ENCODE measurements at places on chromosomes 13 and 19.
A peak's percentile ranks its signal among the peaks of the same experiment; 100 is the strongest.

DNA sequence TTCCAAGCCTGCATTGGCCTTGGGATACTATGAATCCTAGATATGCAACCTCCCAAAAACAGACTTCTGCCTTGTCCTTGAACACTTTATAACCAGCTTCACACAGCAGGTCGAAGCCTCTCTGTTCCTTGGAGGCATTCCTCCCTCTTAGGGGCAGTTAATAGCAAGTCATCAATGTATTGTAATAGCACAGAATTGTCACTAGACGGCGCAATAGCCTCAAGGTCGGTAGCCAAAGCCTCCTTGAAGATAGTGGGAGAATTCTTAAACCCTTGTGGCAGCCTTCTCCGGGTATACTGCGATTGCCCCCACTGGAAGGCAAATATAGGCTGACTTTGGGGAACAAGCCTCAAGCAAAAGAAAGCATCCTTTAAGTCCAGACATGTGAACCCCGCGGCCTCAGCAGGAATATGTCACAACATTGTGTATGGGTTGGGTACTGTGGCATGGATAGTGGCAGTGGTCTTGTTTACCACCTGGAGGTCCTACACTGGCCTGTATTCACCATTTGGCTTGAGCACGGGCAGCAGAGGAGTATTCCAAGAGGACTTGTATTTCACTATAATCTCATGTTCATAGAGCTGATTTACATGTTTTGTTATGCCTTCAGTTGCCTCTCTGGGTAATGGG lies 61.1 kb downstream of the ZNF431 start:
- no peak for DNase-seq

- no peak for DNase-seq
These were observed 12.5 kb downstream of the CRTC1 start for GRCh38 chr19:18696023-18696422.

DNA sequence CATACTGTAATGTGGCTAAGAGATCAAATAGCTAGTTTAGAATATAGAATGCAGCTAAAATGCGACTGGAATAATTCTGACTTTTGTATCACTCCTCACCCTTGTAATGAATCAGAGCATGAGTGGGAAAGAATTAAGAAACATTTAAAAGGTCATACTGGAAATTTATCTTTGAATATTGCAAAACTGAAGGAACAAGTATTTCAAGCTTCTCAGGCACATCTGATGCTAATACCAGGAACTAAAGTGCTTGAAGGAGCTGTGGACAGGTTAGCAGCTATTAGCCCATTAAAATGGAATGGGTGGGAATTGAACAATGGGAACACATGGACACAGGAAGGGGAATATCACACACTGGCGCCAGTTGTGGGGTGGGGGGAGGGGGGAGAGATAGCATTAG lies 144.2 kb upstream of the ZNF91 start:
- DNase-seq, result no peak

DNA sequence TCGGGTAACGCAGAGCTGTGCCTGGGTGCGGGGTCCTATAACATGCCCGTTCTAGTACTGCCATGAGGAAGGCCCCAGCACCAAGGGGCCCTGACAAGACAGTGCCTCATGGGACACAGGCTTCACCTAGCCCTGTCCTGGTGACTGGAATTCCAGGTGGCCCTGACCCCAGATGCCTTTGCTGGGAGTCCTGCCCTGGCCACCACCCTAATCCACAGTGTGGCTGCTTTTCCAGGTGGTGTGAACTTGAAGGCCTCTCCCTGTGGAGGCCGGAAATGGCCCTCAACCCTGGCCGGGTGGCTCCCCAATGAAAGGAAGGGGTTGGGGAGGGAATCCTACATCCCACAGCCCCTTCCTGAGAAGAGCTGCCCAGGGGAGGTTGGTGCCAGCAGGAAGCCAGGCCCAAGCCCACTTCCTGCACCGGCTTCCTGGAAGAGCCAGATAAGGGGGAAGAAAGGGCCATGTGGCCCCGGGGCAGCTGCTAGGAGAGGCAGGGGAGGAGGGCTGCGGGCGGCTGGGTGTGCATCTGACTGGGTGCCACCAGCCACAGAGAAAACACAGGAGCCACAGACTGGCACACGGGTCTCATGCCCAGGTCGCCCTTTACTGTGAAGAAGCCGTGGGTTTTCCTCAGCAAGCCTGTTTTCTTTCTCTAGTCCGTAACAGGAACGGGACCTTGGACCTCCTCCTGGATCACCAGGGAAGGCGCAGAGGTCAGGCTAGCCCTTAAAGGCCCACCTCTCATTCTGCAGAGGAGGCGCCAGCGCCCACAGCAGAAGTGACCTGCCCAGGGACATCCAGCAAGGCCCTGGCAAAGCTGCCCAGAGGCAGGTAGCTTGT lies 4.7 kb downstream of the LSM4 start:
- DNase-seq, result no peak

- no peak for DNase-seq
These were observed 25.1 kb downstream of the TMPRSS9 start for GRCh38 chr19:2385053-2385721.

DNA sequence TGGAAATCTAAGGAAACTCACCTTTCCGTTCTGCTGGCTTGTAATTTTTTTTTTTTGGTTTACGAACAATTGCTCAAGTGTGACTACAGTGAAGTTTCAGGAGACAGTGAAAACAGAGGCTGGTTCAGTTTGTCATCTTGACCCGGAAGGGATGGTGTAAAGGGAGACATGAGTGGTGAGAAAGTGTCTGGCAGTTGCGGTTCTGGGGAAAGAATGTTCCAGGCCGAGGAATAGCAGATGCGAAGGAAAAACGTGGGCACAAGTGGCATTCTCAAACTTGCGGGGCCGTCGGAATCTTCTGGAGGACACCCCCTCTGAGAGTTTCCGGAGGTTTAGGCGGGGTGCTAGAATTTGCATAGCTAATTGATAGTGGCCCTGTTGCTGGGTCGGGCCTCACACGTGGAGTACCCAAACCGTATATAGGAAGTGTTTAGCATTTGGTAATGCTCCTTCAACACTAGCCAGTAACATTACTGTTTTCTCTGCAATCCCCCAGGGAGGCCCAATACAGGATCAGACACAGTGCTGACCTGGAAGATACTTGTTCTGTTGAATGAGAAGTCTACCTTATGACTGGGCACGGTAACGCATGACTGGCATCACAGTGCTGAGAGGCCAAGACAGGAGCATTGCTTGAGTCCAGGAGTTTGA lies 2.8 kb upstream of the TNFSF9 start:
- no peak for DNase-seq

- DNase-seq, result no peak
These were observed 21.4 kb downstream of the UBXN6 start for GRCh38 chr19:4436231-4436630.

- DNase-seq, result no peak
These were observed 614.6 kb upstream of the SPRY2 start for GRCh38 chr13:80955501-80955900.

- DNase-seq, result no peak
These were observed 523 bp downstream of the ELAVL1 start for GRCh38 chr19:8004723-8005513.

- DNase-seq, result no peak
These were observed 1004.8 kb downstream of the SLITRK5 start for GRCh38 chr13:88676016-88676415.

GRCh38 chr13:111080642-111081041 lies 34.5 kb upstream of the ARHGEF7 start:
- no peak for DNase-seq

DNA sequence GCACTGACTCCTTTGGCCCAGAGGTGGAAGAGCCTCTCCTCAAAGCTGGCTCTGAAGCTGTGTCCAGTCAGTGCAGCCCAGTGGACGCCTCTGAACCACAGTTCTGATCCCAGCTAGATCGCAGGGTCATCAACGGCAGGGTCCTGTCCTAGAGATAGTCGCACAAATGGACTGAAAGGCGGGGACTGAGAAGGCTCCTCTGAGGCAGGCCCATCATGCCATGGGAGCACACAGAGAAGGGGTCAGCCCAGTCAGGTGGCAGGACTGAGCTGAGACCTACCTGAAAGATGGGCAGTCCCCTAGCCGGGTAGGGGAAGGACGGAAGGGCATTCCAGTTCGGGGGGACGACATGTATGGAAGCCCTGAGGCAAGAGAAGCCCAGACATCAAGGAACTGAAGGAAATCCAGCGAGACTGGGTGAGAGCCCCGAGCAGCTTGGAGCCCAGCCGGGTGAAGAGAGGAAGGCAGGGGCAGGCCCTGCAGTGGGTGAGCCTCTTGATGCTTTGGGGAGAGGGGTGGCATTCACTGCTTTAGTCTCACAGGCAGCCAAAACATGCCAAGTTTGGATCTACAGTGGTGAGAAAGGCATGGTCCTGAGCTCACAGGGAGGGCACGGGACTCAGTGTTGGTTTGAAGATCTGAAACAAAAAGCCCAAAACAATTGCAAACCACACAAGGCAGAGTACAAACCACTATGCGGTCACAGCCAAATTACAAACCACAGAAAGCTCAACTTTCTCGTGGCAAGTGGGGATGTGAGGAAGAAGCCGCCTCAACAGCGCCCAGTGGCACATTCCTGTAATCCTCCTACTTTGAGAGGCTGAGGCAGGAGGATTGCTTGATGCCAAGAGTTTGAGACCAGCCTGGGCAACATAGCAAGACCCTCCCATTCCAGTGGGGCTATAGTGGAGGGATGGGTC lies 10.0 kb downstream of the CALM3 start:
- DNase-seq, result peak; percentile 60

- DNase-seq, result no peak
These were observed 11.8 kb downstream of the PPP1R37 start for GRCh38 chr19:45104658-45105349.

GRCh38 chr19:55601084-55601483 lies 996 bp downstream of the ZNF524 start:
- no peak for DNase-seq

GRCh38 chr13:25800523-25800922 lies 251.3 kb downstream of the SHISA2 start:
- DNase-seq, result peak; percentile 75

DNA sequence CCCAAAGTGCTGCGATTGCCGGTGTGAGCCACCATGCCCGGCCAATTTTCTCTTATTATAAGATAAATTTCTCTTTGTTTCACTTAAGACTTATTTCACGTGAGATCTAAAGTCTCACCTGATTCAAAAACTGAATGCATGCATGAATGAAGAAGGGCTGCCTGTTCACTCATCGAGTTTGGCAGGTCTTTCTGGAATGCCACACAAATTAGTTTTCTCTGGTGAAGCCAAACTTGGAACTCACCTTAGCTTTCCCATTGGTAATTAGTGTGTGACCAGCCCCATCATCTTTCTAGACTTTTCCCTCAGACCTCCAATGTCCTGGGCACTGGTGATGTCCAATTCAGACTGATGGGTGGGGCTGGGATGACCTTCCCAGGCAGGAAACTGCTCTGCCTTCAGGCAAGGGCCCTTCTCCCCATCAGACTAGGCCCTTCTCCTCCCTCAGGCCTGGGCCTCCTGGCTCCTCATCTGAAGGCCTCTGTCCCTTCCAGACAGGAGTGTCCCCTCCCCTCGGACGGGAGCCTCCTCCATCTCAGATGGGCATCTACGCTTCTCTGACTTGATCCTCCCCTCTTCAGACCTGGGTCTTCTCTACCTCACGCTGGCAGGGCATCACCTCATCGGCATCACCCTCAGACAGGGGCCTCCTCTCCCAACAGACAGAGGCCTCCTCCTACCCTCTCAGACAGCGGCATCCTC lies 14.4 kb downstream of the C3 start:
- DNase-seq, result no peak

GRCh38 chr13:42964761-42965161 lies 27.3 kb downstream of the EPSTI1 start:
- no peak for DNase-seq

GRCh38 chr13:61975001-61975400 lies 559.4 kb upstream of the PCDH20 start:
- DNase-seq, result no peak

GRCh38 chr13:109243311-109243951 lies 543.0 kb downstream of the IRS2 start:
- DNase-seq, result no peak

DNA sequence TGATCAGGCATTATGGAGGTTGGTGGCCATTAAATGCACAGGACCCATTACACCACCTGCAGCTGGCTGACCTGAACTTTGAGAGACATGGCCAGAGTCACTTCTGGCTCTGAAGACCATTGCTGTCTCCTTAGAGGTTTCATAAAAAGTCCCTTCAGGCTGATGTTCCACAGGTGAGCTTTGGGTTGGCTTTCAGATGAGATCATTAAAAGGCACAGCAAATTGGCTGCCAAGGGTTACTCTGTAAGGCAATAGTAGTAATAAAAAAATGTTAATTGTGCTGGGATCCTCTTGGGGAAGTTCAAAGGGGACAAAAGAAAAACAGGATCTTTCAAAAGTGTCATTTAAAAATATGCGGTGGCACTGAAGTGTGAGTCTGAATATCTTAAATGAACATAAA lies 4.2 kb downstream of the OLFM4 start:
- no peak for DNase-seq

DNA sequence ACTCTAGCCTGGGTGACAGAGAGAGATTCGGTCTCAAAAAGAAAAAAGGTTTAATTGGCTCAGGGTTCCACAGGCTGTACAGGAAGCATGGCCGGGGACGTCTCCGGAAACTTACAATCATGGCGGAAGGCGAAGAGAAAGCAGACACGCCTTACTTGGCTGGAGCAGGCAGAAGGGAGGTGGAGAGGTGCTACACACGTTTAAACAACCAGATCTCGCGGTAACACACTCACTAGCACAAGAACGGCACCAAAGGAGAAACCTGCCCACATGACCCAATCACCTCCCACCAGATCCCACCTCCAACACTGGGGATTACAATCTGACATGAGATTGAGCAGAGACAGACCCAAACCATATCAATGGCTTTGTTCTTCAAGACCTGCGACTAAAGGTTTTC lies 12.8 kb downstream of the CASP14 start:
- no peak for DNase-seq

DNA sequence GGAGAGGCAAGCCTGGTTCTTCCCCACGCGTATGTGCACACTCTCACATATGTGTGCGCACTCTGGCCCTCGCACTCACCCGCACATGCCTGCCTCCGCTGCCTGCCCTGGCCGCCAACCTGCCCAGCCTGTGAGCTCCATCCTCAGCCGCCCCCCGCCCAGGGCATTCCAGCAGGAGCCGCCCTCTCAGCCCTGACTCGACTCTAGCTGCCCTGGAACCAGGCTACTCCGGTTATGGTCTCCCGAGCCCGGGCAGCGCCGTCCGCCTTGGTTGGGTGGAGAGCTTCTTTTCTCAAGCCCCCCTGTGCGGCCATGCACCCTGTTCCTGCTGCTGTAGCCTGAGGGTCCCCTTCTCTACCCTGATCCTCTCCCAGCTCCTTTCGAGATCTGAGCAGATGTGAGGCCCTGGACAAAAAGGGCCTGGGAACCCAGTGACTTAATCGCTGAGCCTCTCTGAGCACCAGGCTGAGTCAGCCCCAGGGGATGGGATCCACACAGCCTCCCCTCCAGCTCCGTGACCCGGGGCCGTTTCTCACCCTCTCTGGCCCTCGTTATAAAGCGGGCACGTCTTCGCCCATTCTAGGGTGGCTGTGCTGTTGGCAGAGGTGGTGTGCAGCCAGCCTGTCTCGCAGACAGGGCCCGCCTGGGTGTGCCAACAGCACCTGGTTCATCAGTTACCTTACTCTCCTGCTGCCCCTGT lies 191.5 kb downstream of the TEX29 start:
- DNase-seq, result no peak

- DNase-seq, result no peak
These were observed at the start of gene LIM2 for GRCh38 chr19:51387924-51388389. Gene LIM2, minus strand, starts transcription at chr19:51387974. Its CDS starts 531 bp downstream, at chr19:51387443.

All from left forelimb (tissue), 1 donor.